ENCODE measurements at places on chromosomes 1 and 21.

- no peak for DNase-seq
Measured at GRCh38 chr1:225354906-225355305, 72.9 kb downstream of the LBR start.

DNA sequence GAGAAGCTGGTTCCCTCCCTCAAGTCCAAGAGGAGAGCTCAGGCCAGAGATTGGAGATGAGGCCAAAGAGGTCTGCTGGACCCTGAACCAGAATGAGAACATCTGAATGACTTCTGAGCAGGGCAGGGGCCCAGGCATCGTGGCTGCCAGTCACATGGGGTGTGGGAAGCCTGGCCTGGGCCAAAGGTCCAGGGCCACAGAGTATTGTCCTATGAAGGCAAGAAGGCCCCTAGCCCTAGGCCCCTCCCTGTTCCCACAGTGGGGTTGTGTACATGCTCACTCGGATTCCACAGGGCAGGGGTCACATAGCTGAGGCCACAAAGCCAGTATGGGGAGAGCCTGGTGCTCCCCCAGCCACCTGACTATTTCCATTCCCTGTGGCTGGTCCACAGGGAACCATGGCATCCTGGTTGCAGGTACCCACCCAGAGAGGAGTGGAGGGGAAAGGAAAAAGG, 18.5 kb upstream of the SLC1A7 start:
- DNase-seq = no peak

DNA sequence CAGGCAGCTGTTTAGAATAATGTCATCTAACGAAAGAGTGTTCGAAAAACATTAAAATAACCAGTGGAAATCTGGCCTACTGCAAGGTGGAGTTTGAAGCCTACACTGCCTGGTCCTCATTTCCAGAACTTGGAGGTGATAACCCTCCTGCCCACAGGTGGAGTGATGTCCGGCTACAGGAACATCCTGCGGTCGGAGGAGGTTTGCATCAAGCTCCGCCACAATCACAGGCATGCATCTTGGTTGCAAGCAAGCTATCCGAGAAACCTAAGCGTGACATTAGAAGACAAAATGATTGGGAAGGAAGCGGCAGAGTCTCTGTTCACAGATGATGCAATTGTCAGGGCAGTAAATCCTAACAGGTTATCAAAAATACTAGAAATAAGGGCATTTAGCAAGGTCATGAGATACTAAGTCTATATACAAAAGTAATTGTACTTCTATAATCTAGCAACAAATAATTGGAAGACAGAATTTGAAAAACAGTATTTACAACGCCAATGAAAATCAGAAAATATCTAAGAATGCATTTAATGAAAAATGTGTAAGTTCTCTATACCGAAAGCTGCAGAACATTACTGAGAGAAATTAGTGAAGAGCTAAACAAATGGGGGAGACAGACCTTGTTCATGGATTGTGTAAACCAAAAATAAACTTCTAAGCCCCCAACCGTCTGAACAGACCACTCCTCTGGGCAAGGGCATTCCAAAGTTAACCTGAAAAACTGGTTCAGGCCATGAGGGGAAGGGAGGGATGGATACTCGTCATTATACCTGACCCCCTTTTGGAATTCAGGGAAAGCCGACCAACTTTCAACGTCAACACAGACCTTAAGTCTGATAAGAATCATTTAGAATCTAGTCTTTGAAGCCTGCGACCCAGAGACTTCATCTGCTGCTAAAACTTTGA, 4.7 kb upstream of the SLC19A1 start:
- no peak for DNase-seq

DNA sequence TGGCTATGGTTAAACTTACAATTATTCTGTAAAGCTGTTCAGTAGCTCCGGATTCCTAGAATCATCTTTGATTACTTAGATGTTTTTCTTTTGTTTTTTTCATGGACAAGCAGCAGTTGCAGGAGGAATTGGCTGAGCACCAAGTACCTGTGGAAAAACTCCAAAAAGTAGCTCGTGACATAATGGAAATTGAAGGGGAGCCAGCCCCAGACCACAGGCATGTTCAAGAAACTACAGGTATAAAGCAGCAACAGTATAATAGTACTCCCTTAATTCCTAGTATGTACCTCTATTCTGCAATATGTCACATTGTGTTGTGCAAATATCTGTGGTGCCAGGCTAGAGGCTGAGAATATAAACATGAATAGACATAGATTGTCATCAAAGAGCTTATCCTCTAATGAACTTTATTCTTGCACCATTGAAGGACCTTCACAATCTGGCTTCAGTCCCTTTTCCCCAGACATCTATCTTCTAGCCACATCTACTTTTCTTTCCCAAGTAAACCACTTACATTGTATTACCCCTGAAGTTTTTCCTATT, 132.3 kb upstream of the BMP8A start:
- no peak for DNase-seq

- DNase-seq = no peak
Measured at GRCh38 chr21:19998453-19998852, 999.8 kb upstream of the NCAM2 start.

GRCh38 chr1:180384286-180385005, 117.9 kb downstream of the ACBD6 start:
- DNase-seq = no peak

DNA sequence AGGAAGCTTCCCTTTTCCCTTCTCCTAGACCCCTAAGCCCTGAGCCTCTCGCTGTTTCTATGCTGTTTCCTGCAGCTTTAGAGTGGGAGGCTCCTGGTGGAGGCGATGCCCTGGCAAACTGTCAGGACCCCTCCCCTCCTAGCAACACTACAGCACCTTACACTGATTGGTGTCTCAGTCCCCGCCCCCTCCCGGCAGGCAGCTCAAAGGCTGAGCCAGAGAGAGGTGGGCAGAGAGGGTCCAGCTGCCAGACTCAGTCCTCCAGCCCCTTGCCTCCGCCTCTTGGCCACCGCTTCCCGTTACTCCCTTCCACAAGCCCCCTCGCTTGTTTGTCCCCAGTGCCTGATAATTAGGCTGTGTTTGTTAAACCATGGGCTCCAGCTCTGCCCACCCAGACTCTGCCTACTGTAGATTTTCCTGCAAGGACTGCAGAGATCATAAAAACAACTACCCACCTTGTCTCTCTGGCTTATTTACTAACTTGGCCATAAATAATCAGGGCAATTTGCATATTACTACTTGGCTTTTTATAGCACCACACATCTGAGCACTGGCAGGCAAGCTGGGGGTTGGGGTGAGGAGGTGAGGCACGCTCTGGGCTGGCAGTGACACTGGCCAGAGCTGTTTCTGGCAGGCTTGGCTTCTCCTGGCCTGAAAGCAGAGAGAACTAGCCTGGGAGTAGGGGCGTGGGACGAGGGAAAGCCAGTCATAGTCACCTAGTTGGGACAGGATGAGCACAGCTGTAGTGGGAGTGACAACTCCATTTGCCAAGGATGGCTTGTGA, 107.5 kb downstream of the CSMD2 start:
- no peak for DNase-seq

DNA sequence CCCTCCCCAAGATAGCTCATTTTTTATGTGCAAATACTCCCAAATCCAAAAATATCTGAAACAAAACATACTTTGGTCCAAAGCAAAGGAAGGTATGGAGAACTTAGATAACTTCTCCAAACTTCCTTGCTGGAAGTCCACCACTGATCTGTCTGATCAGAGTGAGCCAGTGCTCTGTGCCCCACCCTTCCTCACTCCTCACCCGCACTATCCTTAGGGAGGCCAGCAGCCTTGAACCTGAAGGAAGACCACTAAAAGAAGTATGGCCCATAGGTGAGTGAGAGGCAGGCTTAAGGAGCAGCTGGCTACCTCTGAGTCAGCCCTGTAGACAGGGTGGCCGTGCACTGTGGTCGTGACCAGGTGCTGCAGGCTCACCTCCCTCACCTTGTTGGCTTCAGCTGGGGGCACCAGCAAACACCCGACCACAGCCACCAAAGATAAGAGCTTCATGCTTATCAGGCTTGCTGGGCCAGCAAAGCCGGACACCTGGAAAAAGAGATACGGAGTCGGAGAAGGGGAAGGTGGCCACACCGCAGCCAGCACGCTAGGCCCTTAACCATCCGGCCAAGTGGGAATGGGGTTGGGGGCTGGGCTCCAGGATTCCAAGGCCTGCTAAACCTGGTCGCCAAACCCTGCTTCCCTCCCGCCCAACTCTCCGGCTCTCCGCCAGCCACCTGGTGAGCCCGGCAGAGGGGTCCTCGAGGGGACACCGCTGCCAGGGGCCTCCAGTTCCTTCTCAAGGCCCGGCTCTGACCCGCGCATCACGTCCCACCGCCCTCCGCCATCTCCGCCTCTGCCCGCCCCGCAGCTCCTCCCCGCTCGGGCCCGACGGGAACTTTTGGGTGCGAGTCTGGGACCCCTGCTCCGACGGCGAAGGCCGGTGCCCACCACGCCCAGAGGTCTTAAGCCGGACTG, 543 bp downstream of the TMEM9 start:
- no peak for DNase-seq

- no peak for DNase-seq
Measured at GRCh38 chr1:51344602-51345299, 14.4 kb upstream of the TTC39A start.

GRCh38 chr1:45299981-45300668, 26.6 kb upstream of the HPDL start:
- DNase-seq = peak; percentile 7

DNA sequence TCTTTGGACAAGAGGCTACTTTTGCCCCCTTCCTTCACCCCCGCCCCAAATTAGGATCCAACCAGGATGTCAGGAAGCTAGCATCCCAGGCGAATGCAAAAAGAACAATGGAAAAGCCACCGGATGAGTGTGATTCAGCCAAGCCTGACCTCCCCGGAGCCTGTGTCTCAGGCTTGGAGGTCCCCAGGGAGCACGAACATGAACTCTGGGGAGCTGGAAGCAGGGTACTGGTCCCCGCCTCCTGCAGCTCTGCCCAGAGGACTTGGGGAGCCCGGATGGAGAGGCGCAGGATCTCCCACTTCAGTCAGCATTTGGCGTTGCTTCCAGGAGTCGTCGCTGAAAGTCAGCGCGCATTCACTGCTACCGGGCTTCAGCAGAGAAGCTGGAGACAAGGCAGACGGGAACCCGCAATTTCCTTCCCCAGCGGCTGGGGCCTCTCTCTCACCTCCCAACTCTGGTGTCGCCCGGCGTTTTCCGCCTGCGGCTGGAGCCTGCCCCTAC, 1.8 kb upstream of the TBX15 start:
- no peak for DNase-seq

DNA sequence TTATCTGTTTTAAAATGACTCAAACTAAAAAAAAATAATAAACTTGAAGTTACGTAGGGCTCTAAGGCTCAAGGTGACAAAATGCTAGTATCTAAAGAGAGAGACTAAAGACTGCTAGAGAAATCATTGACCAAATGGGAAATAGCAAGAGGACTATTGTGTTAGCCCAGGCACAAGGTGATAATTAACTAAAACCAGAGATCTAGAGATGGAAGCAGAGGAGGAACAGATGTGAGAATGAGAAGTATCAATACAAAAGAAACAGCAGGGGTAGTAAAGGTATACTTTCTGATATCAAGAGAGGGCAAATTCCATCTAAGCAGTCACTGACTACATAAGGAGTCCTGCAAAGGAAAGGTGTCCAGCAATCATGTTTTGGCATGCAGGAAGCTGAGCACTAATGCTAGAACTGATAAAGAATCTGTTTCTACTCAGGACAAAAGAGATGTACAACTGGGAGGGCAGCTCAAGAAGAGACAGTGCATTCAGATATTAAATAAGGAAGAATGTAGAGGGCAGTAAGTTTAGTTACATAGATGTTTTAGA, 100.2 kb upstream of the GNG4 start:
- DNase-seq = no peak

DNA sequence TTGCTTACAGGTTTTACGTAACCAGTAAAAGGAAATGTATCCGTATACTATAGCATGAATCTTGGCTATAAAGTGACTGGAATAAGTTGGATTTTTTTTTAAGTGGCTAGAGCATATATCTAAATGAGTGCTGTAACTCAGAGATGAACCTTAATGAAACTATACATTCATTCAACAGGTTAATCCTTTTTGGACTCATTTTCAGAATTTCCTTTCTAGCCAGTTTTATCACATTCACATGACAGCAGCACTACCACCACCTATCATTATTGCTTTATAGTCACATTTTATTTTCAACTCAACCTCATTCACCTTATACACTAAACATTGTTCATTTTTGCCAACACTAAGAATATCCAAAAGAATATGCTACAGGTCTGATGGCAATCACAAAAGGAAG, 30.6 kb downstream of the FRRS1 start:
- no peak for DNase-seq

DNA sequence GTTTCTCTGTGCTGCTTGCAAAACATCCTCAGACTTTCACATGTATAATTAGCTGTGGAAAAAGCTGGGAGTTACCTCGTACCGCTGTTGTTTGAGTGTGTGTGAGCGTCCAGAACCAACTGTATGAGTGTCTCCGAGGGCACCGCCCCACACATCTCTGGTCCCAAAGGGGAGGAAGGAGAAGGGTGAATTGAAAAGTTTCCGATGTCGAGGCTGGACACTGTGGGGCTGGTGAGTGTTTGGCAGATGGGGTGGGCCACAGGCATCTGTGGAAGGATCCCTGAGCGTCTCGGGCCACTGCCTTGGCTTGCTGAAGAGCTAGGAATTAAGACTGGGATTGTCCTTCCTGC, 1.2 kb downstream of the ATP2B4 start:
- no peak for DNase-seq

Measured in stimulated activated CD8-positive, alpha-beta memory T cell treated with anti-CD3 and anti-CD28 coated beads, Interleukin-2, amount 100 ng/mL, for 1 hour (primary cell).